Islet precursor cell (in vitro differentiated cells): ENCODE measurements at places on chromosomes 16 and 17.

DNA sequence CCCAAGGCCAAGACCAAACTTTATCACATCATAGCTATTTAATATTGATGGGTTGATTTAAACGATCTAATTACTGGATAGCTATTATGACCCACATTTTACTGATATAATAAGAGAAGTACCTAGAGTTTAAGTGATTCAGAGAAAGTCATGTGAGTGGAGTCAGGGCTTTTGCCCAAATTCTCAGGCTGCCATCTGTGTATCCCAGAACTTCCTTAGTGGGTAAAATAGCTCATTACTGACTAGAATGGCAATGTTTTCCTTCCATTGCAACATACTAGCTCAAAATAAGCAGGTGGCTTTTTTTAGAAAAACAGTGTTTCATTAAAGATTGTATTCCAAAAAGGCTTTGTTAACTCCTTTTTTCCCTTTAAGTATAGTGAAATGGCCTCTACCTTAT lies 113.9 kb upstream of the MAF start:
- no peak for DNase-seq

GRCh38 chr17:20171741-20172365 lies 162.7 kb downstream of the SPECC1 start:
- peak; percentile 97 for DNase-seq

- no peak for DNase-seq
Measured at GRCh38 chr17:81996757-81997441, 19.5 kb downstream of the ASPSCR1 start.

DNA sequence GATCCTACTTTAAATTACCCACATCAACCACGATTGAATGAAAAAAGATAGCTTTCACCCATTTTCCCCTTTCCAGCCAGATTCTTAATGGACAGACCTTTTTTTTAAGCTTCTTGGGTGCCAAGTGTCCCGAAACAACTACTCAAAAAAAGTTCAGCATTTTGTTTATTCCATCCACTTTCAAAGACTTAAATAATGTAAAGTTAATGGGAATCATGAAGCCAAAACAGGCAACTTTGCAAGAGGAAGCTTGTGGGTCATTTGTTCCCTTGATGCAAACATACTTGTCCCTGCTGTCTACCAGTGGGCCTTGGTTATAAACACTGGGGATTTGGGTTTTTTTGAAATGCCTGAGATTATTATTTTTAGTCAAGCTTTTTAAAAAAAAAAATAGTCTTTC lies 414.0 kb upstream of the PSMD7 start:
- no peak for DNase-seq
